ENCODE measurements at places on chromosomes 3 and 15. TPM values are rescaled to one million over a fixed set of nuclear protein-coding genes. Genes with fewer than 3 reads are reported as not detected.

DNA sequence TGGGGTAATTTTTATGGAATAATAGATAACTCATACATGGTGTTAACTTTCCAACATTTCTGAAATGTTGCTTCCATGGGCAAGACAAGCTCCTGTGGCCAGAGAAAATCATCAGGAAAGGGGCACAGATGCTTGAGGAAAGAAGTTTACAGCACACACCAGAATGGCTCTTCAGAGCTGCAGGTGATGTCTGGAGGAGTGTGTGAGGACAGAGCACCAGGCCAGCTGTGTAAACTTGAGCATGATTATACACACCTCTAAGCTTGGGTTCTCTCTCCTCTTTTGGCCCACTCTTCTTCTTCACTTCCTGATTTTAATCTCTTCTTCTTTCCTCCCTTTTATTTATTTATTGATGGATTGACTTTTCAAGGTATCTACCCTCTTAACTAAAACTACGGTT lies 676.0 kb downstream of the GRM7 start:
- DNase-seq, result no peak

Gene BCL6
- 7.0 TPM for total RNA-seq

Gene REC114
- not detected for total RNA-seq

DNA sequence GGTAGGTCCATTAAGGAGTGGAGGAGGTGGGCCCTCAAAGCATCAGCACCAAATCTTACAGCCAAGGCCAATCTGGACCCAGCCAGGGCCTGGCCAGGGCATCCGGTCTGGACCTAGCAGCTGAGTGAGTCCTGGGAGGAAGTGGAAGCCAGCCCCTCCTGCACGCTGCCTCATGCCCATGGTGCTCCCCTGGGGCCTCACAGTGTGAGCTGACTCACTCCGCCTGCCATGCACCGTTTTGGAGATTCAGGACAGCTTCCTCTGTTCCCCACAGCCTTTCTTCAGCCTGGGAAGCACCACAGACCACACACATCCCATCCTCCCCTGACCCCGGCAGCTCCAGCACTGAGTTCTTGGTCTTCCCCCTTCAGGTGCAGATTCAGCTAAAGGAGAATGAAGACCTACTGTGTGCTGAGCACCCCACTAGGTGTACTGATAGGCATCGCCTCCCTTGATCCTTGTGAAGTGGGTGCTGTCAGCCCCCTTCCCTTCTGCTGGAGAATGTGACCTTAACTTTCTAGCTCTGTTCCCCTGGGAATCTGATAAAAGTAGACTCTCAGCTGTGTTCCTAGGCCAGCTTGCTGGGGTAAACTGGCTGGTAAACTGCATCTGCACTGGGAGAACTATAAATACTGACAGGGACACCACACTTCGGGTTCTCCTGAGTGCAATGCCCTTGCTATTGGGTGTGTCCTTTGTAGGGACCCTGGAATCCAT lies 36.8 kb upstream of the SEC13 start:
- no peak for DNase-seq

Gene RBMS3
- 7.7 TPM for total RNA-seq

GRCh38 chr3:13301286-13301987 lies 118.7 kb downstream of the NUP210 start:
- no peak for DNase-seq

Gene TUBGCP5
- 14.8 TPM for total RNA-seq

Gene RTP1
- not detected for total RNA-seq

Gene NANOGP8
- total RNA-seq, result not detected

DNA sequence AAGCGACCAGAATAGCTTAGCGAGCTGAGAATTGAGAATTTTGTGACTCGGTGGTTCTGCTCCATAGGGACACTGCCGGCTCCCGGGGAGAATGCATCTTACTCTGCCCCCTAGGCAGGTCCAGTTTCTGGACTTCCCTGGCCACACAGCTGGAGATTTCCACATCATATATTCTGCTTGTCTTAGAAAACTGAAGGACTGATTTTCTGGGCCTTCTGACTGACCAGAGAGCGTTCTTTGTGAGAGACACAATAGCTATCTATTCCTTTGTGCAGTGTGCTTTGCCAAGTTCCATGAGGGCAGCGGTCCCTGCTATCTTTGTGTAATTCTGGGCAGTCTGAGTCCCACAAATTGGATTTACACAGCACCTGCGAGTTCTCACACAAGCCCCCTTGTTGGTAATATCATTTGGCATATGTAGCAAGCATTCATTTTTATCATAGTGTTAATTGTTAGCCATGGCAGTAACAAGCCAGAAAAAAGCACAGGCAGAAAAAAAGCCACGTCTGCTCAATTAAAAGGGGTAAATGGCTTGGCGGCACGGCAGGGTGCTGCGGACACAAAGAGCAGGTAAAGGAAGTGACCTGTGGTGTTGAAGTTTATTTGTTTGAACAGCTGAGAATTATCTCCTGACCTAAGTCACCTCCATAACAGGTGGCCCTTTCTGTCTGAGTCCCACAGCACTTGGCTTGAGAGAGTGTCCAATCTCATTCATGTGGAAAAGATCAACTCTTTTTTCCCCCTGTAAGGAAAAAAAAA lies 688.7 kb downstream of the TUSC7 start:
- DNase-seq, result no peak

Gene MCF2L2
- 0.87 TPM for total RNA-seq

Gene CLDN18
- not detected for total RNA-seq

Gene TBC1D21
- total RNA-seq, result not detected

DNA sequence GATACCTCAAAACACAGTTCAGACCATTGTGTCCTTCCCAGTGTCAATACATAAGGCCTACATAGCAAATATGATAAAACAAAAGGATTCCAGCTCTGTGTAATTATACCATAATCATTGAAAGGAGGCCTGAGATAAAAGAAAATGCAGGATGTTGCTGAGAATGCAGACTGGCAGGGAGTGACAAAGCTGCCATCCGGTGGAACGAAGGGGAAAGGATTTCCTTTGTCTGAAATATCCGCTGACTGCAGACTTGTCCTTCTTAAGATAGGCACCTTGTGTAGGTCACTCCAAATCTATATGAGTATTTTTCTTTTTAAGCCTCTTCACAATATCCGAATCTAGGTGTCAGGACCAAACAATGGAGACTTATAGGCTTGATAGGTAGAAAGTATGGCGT lies 108.0 kb downstream of the KCNH8 start:
- no peak for DNase-seq

DNA sequence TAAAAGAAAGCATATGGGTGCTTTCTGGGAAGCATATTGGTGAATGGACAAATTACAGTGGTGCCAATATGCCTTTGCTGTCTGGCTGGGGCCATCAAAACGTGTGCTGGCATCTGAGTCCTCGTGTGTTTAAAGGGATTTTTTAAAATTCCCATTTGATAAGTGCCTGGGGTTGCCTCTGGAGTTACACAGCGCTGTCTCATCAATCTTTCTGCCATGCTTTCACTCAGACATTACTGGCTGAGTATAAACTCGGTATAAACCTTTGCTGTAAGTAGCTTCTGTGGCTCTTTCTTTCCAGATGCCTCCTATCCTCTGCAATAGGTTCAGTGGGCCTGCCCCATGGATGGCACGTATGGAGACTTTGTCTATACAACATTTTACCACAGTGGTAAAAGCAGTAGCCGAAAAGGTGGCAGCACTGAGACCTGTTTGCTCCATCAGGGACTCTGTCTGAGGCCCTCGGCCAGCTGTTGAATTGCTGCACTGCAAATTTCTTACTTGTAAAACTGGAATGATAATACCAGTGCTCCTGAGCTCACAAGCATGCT lies 195.5 kb downstream of the LPP start:
- DNase-seq, result no peak

DNA sequence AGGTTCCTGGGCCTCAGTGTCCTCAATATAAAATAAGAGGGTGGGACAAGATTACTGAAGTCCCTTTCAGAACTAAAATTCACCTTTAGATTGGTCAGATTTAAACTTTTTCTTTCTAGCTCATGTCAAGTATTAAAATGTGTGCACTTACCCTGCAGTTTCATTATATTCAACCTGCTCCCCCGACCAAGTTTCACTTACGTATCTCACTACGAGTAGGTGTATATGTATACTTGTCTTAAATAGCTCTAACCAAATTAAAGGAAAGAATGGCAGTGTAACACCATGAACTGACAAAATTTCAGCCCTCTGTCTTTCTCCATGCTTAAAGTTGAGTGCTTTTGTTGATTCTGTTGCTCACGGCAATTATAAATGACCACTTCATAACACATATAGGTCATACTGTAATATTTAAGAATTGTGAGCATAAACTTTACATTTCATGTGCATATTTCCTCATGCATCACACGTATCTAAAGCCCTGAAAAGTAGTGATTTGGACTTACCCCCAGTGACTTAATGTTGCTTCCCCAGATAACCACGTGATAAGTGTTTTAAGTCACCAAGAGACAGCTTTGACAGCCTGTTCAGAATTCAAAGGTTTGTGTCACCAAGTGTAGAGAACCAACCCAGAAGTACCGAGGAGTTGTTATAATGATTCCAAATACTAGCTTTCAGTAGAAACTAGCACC lies 70.0 kb downstream of the PGPEP1L start:
- DNase-seq, result no peak

- DNase-seq, result no peak
Measured at GRCh38 chr3:141876381-141876890, at the start of gene ATP1B3. ATP1B3 (plus strand) TSS chr3:141876643; CDS start chr3:141876802, 159 bp downstream.
